ENCODE measurements at places on chromosomes 13 and 19.

DNA sequence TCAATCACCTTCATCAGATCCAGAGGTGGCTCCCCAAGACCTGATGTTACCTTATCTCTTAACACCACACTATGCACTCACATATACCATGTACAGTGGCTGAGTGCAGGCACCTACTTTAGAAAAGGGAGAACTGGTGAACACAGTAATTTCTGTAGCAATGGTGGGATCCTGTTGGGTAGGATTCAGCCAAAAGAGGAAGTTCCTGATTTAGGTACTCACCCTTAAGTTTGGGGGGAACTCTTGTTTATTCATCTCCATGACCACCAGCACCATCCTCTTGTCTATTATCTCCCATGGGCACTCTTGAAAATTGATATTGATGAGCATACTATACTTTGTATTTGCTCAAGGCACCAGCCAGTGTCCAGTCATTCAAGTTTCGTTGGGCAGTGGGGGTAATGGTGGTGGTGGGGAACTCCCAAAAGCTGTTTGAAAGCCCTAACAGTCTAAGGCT, 324.4 kb downstream of the LMO7 start:
- no peak for DNase-seq

GRCh38 chr19:7247155-7247554, 47.1 kb downstream of the INSR start:
- DNase-seq = no peak

GRCh38 chr13:108508263-108508662, 121.1 kb upstream of the MYO16 start:
- no peak for DNase-seq

DNA sequence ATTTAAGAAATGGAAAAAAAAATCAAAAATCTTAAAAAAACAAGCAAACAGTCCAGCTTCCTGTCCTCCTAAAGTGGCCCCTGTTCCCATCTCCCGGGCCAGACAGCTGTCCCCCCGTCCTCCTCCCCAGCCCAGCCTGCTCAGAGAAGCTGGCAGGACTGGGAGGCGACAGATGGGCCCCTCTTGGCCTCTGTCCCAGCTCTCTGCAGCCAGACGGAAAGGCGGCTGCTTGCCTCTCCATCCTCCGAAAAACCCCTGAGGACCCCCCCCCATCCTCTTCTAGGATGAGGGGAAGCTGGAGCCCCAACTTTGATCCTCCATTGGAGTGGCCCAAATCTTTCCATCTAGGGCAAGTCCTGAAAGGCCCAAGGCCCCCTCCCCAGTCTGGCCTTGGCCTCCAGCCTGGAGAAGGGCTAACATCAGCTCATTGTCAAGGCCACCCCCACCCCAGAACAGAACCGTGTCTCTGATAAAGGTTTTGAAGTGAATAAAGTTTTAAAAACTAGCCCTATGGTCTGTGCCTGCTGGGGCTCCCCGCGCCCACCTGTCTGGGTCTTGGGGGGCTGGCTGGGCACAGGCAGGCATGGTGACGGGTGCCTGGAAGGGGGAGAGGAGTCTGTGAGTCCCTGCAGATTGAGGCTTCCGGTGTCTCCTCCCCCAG, 3.8 kb downstream of the GADD45GIP1 start:
- DNase-seq = no peak

- peak; percentile 15 for DNase-seq
Observed at GRCh38 chr19:13401388-13401787, 104.9 kb downstream of the CACNA1A start.

- DNase-seq = no peak
Observed at GRCh38 chr13:111505175-111505777, 184.8 kb downstream of the TEX29 start.

GRCh38 chr19:38441657-38442348, 8.3 kb downstream of the RYR1 start:
- no peak for DNase-seq

GRCh38 chr13:24271601-24272451, 37.6 kb upstream of the C1QTNF9 start:
- DNase-seq = no peak

DNA sequence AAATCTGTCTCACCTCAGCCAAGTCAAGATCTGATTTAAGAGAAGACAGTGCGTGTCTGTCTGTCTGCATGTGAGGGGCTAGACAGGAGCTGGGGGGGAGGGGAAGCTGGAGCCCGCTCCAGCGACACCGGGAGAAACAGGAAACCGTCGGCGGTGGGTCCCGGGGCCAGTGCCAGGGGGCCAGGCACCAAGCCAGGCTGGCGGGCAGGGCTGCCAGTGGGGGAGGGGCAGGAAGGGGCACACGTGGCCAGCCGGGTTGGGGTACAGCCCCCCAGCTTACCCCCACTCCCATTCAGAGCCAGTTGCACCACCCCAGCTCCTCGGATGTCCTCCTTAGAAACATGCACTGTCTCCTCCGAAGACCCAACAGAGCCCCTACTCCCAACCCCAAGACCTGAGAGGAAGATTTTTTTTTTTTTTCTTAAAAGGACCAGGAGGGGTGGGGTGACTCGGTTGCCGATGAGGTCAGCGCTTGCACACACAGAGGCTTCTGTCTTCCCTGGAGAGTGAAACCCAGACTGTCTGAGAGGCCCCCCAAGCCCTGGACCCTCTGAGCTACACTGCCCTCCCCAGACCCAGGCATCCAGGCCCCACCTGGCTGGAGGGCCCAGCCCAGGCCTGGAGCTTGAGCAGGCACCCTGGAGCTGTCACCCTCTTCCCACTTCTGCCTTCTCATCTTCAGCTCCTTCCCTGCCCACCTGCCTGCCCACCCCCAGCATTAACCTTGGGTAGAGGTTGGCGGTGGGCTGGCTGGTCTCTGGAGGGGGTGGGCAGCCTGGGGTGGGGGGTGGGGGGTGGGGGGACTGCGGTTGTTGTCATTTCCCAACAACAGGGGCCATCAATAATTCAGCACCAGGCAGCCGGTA, 4.0 kb downstream of the ERF start:
- DNase-seq = no peak

DNA sequence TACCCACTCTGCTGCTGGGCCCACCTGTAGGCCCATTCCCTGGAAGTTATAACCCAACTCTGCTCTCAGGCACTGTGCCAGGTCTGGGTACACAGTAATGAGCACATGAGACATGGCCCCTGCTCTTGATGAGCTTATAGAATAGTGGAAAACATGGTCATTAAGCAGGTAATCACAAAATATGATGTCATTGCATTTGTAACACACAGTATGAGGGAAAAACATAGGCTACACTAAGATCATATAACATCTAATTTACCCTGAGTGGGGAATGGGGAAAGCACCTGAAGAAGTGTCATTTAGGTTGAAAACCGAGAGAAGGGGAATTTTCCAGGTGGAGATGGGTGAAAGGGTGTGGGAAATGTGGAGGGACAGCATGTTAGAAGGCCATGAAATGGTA, 3.9 kb upstream of the CNMD start:
- DNase-seq = no peak

DNA sequence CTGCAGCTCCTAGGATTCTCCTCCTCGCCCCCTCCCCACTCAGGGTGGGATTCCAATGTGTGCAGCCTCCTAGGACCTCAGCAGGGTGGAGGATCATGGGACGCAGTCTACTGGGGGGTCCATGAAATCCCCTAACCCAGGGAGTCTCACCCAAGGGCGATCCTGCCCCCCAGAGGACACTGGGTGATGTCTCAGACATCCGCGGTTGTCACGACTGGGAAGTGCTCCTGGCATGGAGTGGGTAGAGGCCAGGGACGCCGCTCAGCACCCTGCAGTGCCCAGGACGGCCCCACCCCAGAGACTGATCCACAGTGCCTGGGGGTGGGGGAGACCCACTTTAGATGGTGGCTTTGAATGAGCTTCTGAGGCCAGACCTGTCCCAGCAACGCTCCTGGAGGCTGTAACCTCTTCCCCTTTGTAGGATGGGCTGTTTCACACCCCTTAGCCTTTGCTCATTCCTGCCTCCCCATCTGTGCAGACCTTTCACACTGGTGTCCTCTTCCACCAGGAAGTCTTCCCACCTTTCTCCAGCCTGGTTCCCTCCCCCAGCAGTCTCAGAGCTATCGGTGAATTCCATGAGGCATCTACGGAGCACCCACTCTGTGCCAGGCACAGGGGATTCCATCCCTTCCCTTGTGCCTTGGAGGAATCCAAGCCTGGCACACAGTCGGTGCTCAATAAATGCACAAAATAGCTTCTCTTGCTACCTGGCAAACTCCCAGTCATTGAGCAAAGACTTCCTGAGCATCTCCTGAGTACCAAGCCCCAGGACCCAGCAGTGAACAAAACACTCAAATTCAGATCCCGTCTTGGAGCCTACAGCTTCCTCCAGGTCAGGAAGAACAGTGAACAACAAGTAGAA, 10.5 kb downstream of the SMIM24 start:
- no peak for DNase-seq

Data from keratinocyte (primary cell).